Stimulated activated CD4-positive, alpha-beta T cell treated with anti-CD3 and anti-CD28 coated beads, Interleukin-15, amount 100 ng/mL, for 1 hour (primary cell): ENCODE measurements at places on chromosomes 7 and 10.

- no peak for DNase-seq
Observed at GRCh38 chr7:112937651-112938415, 147.6 kb upstream of the TMEM168 start.

DNA sequence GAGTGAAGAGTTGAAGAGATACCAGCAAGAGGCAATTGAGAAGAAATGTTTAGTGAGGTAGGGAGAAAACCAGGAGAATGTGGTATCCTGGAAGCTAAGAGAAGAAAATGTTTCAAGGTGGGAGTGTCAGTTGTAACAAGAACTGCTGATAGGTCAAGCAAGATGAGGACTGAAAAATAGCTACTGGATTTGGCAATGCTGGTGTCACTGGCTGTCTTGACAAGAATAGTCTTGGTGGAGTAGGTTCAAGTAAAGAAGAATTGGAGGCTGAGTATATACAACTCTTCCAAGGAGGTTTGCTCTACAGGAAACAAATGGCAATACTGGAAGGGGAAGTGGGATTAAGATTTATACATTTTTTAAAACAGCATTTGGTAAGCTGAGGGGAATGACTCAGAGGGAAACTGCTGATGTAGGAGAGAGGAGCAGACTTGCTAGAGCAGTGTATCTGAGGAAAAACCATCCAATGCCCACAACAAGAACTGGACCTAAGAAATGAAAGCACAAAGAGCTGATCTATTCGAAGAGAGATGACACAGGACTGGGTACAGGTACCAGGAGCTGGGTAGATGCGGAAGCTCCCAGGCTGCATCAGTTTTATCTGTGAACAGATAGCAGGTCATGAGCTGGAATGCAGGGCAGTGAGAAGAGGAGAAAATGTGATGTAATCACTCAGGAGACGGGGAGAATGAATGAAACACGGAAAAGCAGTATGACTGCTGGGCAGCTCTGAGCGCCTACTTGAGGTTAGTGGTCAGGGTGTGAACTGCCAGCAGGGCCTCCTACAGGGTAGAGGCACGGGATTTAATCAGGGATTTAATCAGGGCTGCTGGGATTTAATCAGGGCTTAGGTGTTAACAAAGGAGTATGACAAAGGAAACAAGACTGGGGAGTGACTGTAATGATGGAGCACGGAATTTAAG lies 34.5 kb downstream of the FAM25A start:
- DNase-seq: no peak

DNA sequence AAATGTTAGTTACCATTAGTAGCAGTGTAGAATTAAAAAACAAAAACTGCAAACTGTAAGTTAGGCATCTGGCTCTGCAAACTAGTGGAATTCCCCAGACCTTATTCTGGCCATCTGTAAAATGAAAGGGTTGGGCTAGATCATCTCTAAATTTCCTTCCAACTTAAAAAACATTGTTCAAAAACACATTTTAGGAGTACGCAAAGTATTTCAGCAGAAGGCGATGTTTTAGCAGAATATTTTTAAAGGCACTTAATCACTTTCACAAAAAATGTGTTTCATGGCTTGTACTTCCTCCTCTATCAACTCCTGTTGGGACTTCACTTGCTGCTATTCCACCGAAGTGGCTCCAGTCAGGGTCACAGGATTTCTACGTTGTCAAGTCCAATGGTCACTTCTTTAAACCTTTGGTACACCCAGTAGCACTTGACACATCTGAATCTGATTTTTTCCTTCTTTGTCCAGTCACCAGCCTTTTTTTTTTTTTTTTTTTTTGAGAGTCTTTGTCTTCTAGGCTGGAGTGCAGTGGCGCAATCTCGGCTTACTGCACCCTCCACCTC lies 169.0 kb downstream of the AHR start:
- no peak for DNase-seq

DNA sequence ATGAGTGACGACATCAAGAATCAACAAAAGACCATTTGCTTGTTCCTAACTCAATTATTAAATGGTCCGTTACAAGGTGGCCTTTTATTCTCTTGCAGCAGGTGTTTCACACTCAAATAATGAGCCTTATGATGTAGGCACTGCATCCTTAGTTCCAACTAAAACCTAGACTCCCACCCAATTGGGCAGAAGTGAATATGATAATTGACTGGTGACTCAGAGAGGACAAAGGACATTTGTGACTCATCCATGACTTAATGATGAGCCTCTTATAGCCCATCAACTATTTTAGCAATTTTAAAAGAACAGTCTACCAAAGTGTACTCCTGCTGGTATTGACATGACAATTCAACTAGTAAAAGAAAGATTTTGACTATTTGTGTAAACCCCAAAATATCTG lies 1027.8 kb upstream of the PHF14 start:
- DNase-seq: no peak

- no peak for DNase-seq
Observed at GRCh38 chr7:128708235-128708634, 30.9 kb upstream of the CALU start.

- no peak for DNase-seq
Observed at GRCh38 chr10:58897236-58897635, 279.2 kb upstream of the PHYHIPL start.

GRCh38 chr10:12340937-12341336 lies 8.4 kb upstream of the CAMK1D start:
- no peak for DNase-seq

DNA sequence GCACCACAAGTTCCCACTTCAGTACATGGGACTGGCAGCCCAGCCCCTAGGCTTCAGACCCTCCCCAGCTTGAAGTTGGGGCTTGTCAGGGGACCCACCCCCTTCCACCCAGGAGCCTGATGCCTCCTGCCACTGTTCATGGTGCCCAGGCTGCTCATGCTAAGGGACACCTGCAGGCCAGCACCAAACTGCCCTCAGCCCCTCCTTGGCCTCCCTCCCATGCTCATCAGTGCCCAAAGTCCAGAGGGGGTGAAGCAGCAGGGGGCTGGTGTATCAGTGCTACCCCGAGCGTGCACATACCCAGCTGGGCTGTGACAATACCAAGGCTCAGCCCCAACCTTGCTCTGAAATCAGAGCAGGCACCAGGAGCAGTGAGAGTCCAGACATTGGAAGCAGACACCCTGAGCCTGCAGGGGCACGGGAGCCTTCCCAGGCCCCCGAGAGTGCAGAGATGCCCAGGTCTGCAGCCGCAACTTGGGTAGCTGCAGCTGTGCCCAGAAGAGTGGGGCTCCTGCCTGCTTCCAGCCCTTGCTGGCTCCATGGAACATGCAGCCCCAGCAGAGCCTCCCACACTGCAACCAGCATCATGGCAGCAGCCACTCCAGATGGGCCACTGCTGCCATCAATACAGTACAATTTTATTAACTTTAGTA lies 79.0 kb downstream of the MTERF1 start:
- DNase-seq: no peak

DNA sequence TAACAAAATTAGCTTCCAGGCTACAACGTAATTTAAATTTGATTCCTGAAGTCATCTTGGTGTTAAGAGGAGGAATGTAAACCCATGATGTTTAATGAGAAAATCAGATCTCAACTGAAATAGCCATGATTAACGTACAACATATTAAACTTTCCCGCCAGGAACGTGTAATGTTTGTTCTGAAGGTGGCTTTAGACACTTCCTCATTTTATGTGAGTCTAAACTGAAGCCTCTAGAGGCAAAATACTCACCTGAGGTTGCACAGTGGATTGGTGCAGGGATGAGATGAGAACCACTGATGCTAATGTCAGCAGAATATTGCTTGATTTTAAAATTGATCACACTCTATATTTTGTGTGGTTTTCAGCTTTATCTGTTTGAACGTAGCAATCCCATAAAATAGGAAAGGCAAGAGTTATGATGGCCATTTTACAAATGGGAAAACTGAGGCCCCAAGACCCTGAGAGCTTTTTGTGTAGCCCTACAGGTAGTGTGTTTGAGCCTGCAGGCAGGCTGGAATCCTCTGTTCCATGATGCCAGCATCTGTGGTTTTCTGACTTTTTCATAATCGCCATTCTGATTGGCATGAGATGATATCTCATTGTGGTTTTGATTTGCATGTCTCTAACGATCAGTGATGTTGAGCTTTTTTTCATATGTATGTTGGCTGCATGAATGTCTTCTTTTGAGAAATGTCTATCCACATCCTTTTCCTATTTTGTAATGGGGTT lies 243.7 kb upstream of the BMPER start:
- no peak for DNase-seq

DNA sequence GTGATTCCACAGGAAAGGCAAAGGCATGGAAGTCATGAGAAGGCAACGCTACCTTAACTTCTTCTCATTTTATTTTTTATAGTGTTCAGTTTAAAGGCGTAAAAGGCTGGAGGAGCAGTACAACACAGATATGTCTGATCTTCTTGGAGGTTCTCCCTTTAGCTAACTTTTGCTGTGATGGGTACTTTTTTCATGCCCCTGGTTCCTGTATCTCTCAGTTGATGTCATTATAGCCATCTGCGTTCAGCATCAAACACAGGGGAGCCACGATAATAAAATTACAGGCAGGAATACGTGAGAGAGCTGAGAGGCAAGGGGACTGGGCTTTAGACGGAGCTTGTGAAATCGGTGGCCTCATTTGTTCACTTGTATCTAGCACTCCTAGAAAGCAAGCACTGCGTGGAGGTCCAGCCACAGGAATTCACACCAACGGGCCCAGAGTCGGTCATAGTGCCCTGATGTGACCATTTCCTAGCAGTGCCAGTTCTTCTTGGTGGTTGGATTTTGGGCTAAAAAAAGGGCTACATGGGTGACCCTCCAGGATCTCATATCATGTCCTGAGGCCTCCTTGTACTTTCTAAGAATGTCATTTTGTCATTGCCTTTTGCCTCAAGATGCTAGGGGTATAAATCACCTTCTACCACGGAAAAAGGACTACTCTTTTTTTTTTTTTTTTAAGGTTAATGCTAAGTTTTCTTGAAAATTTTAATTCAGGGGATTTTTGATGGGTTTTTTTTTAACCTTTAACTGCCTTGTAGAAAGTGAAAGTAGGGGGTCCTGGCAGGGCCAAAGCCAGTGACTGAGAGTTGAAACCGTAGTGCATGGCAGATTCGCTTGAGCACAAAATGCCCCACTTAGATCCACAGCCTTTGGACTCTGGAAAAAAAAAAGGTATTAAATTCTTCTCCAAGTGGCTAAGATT lies 191.5 kb downstream of the CELF2 start:
- DNase-seq: no peak

DNA sequence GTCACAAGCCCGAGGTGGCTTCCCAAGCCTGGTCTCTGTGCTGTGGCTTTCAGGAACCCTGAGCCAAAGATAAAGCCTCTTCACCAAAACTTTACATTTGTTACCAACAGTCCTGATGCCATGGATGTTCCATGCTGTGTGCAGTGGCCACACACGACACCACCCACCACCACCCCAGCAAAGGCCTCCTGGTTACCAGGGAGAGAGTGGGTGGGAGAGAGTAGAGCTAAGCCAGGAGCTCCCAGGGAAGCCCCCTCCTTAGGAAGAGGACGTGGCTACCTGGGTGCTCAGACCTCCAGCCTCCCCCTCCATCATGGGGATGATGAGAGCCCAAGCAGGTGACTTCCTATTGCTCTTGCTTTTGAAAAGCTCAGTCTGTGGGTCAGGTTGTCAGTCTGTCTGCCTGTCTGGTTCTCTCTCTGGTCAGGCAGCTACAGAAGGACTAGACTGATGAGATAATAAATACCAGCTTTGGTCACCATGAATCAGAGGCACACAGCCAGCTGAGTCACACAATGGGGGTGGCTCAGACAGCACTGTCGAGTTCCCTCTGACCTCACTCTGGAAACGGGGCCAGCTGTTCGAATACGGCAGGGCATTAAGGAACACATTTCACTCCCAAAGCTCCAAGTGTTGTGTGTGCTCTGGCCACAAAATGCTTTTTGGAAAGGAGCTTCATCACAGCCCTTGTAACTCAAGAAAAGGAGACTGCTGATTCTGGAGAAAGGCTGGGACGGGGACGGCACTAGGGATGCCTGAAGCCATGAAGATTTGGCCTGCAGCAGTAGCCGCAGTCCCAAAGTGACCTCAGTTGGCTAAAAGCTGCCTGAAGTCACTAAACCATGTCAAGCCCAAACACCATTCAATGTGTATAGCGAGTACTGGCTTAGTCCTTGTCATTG lies 166.0 kb downstream of the FANK1 start:
- no peak for DNase-seq

- DNase-seq: no peak
Observed at GRCh38 chr10:14554091-14554490, 220.6 kb downstream of the FAM107B start.

DNA sequence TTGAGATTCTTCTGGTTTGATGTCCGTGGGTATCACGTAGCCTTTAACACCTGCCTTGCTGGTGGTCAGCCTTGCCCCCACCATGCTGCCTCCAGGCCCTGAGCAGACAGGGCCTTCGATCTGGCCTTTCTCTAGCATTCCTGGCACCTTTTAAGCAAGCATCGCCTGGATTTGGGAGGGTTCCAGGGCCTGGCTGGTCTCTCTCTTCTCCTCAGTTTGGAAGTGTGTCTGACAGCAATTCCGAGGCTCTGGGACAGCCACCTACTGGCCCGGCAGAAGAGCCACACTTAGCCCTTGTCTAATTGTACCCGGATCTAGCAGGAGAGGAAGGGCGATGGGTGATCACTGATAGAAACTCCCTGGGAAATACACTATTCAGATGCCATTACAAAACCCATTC lies 441.3 kb upstream of the MKI67 start:
- no peak for DNase-seq

- no peak for DNase-seq
Observed at GRCh38 chr7:103772171-103772773, 217.2 kb downstream of the RELN start.

DNA sequence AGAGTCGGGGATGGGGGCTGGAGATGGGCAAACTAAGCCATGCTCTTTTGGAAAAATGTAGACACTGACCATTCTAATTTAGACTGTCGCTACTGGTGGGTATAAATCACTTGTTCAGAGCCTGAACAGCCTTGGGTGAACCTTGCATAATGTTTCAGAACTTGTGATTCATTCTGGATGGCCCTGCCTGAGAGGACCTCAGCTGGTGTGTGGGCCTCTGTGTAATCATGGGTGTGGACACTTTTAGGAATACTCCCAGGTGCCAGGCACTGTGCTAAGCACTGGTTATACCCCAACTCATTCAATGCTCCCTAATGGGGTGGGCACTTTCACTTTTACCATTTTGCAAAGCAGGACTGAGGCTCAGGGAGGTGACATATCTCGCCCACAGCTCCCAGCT lies 26.8 kb upstream of the TM9SF3 start:
- no peak for DNase-seq

DNA sequence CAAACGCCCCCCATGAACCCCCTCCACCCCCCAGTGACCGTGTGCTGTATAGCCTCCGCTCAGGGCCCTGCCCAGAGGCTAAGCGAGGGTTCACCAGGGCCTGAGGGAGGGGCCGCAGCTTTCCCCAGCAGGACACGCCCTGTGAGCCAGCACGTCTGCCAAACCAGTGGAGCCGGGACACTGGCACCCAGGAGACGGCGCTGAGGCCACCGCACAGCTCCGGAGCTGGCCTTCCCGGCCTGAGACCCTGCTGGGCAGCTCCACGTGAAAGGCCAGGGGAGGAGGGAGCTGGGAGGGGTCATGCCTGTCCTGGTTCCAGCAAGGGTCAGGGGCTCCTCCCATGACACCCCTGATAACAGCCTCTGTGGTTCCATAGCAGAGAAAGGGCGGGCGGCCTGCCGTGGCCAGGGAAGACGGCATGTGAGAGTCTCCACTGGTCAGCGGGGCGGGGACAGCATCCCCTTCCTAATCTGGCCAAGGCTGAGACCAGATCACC lies 278.3 kb downstream of the ELFN1 start:
- DNase-seq: no peak
